ENCODE measurements at places on chromosomes 6 and 20. TPM values are rescaled to one million over a fixed set of nuclear protein-coding genes. Genes with fewer than 3 reads are reported as not detected.

GRCh38 chr6:81666481-81666880, 86.0 kb downstream of the TENT5A start:
- no peak for DNase-seq

DNA sequence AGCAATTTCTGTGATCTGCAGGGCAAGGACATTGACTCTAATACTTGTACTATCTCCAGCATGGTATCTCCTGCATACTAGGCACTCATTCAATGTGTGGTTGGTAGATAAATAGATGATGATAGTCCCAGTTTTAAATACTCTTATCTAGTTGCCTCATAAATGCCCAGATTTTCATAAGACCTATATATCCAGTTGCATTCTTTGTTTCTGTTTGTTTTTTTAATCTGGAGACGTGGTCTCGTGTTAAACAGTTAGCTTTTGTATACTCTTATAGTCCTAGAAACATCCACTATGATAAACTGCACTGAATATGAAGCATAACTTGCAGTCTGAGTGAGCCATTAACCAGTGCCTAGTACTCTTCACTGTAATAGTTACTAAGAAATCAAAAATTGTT, 35.5 kb upstream of the SUMO4 start:
- DNase-seq, result no peak

DNA sequence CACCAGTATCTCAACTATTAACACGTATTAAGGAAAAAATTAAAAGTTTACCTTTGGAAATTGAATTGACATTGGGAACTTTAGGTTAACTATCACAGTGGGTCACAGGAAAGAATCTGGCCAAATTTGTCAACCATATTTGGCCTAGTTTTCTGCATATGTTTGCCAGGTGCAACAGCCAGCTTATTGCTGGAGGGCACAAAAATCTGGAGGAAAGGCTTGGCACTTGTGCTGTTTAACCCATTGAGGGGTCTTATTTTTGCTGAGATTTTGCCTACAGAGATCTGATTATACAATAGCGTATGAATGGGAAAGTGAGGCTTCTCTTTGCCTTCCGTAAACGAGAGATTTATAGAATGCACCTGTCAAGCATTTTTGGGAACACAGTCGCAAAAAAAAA, 190.4 kb downstream of the PRL start:
- DNase-seq, result no peak

GRCh38 chr20:14259689-14260088, 77.7 kb downstream of the FLRT3 start:
- DNase-seq, result no peak

PKHD1 gene
- total RNA-seq, result not detected

GPLD1 gene
- 0.35 TPM for total RNA-seq
